Hematopoietic multipotent progenitor cell treated with erythropoietin and hydrocortisone succinate and interleukin-3 and kit ligand, for 4 days (in vitro differentiated cells): ENCODE measurements at places on chromosomes 7 and 10.

DNA sequence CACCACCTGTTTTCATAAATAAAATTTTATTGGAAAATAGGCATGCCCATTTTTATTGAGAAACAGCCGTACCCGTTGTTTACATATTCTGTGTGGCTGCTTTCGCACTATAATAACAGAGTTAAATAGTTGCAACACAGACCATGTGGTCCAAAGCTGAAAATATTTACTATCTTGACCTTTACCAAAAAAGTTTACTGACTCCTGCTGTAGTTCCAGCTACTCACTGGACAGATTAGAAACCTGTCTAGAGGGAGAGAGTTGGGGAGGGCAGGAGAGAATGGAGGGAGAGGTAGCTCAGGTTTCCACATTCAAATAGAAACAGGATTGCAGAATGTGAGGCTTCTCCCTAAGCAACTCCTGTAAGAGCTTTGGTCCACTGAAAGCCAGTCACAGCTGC, 55.1 kb upstream of the GLCCI1 start:
- no peak for DNase-seq

GRCh38 chr10:84683550-84683949, 355.2 kb downstream of the CCSER2 start:
- DNase-seq: no peak

- DNase-seq: peak; percentile 48
Measured at GRCh38 chr7:25391295-25391861, 163.1 kb upstream of the NPVF start.

DNA sequence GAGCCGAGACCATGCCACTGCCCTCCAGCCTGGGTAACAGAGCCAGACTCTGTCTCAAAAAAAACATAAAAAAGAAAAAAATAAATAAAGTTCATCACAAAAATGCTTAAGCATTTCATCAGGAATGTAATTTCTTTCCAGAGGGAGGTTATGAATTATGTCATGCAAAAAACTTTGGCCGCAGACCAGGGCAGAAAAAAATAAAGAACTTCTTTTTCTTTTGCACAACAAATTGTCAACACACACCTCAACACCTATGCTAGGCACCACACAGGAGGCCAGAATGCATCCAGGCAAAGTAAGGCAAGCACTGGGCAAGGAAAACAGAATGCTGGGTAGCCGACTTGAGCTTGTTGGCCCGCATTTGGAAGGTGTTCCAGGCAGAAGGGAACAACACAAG, 3.9 kb downstream of the C10orf62 start:
- DNase-seq: no peak

DNA sequence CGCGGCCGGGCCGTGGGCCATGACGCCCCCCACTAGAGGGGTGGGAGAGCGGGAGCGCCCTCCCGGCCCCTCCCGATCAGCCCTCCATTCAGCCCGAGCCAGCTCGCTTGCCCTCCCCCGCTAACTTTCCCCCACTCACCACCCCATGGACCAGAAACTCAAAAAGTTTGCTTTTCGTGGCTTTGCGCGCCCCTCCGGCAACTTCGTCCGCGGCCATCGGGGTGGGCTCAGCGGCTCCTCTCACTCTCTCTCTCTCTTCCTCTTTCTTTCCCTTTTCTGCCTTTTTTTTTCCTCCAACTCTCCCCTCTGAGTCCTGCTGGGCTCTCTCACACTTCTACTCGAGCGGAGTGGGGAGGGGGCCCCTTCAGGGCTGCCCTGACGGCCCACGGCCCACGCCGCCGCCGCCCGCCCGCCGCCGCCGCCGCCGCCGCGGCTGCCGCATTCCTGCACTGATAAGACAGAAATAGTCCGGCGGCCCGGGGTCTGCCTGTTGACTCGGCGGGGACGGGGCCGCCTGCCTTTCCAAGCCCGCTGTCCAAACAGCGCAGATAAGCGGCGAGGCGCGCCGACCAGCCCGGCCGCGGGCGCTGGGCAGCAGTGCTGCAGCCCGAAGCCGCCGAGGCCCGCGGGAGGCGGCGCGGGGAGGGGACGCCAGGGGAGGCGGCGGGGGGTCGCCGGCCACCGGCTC, at the start of gene SMARCD3:
Gene SMARCD3, minus strand, starts transcription at position 349 of the 688 bp plus-strand sequence. Its CDS starts 132 bp downstream, at position 217.
- DNase-seq: peak; percentile 56

GRCh38 chr7:5671046-5671445, 110.4 kb downstream of the RNF216 start:
- no peak for DNase-seq

DNA sequence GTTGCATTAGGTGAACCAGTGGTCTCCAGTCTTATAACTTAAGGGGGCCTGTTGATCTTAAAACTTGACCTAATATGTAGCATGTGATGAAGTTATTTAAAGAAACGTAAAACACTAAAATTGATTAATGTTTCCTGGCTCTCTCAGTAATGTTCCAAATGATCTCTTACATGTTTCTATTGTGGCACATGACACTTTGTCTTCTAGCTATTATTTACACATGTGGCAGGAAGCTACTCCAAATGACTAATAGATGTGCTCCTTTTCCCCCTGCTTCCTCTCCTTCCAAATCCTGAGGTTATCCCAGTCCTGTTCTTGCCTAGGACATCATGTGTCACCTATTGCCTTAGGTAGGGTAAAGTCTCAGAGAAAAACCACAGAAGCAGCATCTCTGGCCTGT, 89.4 kb downstream of the FAS start:
- DNase-seq: no peak

GRCh38 chr10:96596422-96597407, 9.9 kb upstream of the TM9SF3 start:
- DNase-seq: no peak

GRCh38 chr10:44426247-44427034, 41.5 kb upstream of the CXCL12 start:
- DNase-seq: no peak

DNA sequence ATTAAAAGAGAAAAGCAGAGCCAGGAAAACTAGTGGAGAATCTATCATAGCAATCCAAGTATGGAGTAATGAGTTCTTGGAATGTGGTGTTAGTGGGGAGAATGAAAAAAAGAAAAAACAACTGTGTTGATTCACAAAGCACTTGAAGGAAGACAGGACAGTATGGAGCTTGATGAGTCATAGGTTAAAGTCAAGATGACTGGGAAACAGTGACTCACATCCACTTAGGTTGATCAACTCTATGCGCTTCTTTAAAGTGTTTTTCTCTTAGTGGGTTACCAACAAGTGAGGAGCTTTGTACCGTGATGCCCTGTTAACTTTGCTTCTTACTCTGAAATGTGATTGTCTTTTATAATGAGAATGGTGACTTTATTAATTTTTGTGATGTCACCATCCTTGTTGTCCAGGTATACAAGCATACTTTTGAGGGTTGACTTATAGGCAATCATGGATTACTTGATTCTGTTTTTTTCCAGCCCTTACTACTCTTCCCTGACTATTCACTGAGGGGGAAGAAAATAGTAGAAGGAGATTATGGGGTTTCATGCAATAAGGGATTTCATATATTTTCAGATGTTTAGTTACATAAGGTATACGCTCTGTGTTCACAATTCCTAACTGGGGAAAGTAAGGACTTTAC, 32.1 kb upstream of the MDFIC start:
- DNase-seq: peak; percentile 13

GRCh38 chr7:47513741-47514241, 68.1 kb downstream of the TNS3 start:
- peak; percentile 69 for DNase-seq

DNA sequence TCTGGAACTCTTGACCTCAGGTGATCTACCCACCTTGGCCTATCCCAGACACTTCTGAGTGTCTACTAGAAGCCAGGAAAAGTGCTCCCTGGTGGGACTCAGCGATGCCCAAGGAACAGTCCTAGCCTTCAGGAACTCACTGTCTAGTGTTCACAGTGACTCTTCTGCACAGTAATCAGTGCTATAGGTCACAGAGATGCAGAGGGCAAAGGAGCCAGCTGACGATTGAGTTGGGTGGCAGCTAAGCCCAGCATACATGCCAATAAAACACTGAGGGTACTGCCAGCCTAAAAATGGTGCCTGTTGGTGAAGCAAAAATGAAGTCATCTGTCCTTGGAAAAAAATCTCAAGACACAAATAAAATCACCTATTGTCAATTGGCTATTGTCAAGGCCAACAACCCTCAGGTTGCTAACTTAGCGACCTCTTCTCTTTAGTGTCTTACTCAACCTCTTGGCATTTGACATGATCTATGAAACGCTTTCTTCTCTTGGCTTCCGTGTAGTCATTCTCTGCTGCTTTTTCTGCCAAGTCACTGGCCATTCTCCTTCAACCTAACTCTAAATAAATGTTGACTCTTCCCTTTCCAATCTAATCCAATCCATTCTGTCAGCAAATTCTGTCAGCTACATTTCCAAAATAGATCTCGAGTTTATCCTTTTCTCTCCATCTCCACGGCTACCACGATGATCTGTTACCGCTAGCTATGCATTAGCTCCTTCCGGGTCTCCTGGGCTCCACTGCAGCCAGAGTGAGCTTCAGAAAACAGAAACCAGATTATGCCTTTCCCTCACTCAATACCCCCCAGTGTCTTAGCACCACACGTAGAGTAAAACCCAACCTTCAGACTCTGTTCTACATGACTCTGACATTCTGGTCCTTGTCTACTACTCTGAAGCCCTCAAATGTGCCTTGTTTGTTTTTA, 99.2 kb downstream of the ATXN7L1 start:
- no peak for DNase-seq

GRCh38 chr7:109322833-109323232, 753.2 kb downstream of the DNAJB9 start:
- peak; percentile 1 for DNase-seq

GRCh38 chr7:47194516-47195057, 387.3 kb downstream of the TNS3 start:
- DNase-seq: no peak

GRCh38 chr7:121393005-121393366, 3.1 kb downstream of the FAM3C start:
- no peak for DNase-seq

- no peak for DNase-seq
Measured at GRCh38 chr7:4050126-4050660, 631.9 kb upstream of the FOXK1 start.

GRCh38 chr10:33093362-33093761, 135.3 kb upstream of the ITGB1 start:
- no peak for DNase-seq
